ENCODE measurements at places on chromosomes 16 and 17.

- DNase-seq, result no peak
Observed at GRCh38 chr17:68613739-68614298, 12.7 kb upstream of the FAM20A start.

DNA sequence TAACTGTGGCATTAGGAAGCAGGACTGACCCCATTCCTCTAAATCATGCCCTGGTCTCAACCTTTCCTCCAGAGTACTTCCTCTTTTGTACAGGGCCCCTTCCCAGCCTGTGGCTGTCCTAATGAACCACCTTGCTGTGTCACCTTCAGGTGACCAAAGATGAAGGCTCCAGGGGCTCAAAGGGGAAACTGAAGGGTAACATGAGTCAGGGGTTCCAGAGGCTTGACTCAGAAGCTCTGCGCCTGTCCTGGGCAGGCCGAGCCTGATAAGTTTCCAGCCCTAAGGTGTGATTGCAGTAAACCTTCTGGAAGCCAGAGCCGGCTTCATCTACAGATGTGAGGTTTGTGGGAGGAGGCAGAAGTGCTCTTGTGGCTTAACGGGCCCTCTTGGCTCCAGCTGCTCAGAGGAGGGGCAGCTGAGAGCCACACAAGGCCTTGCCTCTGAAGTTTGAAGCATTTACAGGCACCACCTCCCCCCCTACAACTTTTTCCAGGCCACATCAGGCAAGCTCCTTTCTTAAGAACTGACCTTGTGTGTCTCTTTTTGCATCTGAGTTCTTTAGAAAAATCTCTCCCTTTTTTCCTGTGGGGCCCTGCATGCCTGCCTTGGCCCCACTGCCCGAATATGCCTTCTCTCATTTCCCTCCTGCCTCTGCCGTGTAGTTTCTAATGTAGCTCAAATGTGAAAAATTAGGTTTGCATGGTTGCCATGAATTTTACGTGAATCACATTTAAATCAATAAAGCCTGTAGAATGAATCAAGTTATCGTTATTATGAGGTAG is 149.9 kb downstream of the CLEC16A start:
- DNase-seq, result peak; percentile 15

GRCh38 chr17:7312432-7313087 is 2.6 kb downstream of the GPS2 start:
- DNase-seq, result no peak

GRCh38 chr16:1781758-1782407 is 488 bp downstream of the SPSB3 start:
- peak; percentile 63 for DNase-seq

DNA sequence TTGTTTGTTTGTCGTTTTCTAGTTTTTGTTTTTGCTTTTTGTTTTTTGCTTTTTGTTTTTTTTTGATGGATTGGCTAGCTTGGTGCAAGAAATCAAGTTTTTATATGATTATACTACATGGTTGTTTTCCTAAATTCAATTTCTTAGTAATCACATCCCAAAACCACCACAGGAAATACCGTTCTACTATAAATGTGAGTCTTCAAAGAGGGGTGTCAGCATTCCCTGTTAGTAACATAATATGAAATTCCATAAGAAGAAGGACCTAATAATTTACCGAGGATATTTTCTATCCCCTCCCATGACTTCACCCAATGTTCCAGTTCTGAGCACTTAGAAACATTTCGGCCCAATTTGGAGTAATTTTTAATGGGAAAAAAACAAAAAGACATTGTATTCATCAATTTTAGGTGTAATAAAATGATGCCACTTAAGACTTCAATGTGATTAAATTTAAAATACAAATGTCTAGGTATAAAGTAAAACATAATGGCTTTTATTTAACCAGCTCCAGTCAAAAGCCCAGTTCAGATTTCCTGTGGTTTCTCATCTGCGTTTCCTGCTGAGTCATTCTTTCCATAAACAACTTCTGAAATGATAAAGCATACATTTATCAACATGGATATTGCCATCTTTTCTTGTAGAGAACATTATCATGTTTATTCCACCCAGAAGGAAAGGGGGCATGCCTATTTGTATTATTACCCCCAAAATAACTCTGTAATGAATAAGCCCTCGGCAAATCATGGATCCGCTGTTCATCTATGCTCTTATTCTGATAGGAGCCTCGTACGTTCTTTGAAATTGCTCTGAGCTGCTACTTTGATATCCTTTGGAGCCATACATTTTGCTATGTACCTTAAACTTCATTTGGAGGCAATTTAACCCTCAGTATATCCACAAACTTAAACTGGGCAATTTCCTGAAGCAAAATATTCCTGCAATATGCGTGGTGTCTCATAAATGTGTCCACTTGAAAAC is 28.1 kb downstream of the HSBP1 start:
- DNase-seq, result no peak

- DNase-seq, result no peak
Observed at GRCh38 chr17:57597101-57597500, 148.0 kb downstream of the CCDC182 start.

- DNase-seq, result peak; percentile 84
Observed at GRCh38 chr17:30950669-30951399, 20.0 kb upstream of the RNF135 start.

DNA sequence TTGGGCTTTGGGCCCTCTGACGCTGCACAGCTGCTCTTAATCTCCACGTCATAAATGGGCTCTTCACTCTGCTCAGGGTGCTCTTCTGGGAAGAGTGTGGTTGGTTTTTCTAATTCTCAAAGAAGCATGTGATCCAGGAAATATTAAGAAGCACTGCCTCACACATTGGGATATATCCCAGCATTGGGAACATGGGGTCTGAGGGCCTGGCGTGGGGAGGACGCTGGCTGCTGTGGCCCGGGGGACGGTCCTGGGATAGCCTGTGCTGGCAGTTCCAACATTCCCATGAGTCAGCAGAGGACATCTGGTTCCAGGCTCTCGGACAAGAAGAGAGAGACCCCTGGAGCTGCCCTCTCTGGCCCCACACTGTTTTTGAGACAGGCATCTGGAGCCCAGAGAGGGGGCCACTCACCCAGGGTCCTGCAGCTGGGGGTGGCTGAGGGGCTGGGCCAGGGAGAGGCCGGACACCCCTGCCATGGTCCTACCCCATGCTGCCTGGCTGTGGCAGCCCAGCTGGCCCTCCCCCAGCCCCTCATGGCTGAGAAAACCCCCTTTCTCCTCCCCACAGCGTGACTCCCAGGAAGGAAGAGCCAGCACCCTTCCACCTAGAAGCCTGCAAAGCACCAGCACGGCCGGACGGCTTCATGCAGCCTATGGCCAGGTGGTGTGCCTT is 58.8 kb downstream of the NT5M start:
- DNase-seq, result peak; percentile 61

DNA sequence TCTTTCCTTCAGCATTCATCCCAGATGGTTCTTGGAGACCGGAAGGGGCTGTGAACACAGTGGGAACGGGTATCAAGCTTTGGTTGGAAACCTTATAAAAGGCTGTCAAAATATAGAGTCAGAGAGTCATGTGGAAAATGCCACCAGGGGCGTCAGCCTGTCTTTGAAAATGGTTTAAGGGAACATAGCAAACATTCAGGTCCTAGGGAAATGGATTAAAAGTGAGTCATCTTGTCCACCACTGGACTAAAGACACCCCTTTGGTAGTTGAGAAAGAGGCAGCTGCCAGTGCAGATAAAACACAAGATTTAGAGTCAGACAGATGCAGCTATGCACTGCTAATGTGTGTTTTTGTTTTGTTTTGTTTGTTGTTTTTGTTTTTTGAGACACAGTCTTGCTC is 47.8 kb upstream of the BCO1 start:
- no peak for DNase-seq

- no peak for DNase-seq
Observed at GRCh38 chr16:55513616-55514015, 4.7 kb downstream of the LPCAT2 start.

Measured in heart left ventricle (tissue), 16 donors.